ENCODE measurements at places on chromosomes 5 and 9. TPM values are rescaled to one million over a fixed set of nuclear protein-coding genes. Genes with fewer than 3 reads are reported as not detected.

SLC27A6 gene
- 3.6 TPM for total RNA-seq

DNA sequence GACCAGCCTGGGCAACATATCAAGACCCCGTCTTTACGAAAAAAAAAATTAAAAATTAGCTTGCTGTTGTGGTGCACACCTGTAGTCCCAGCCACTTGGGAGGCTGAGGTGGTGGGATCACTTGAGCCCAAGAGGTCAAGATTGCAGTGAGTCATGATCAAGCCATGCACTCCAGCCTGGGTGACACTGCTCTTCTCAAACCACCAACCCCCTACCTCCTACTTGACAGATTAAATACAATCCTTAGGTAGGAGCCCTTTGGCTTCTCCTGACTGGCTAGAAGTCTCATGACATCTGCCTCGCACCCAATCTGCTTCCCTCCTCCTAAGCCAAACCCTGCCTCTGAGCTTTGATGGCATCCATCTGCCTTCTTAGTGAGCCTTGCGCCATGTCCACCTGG lies 11.6 kb upstream of the FBP1 start:
- no peak overlapping the region for H3K4me3 ChIP-seq
- no peak for DNase-seq
- peaks cover 5% of the 10 kb centered on the region for H3K4me1 ChIP-seq
- no peak overlapping the region for H3K27ac ChIP-seq

- no peak overlapping the region for H3K27ac ChIP-seq
- H3K4me1 ChIP-seq: peaks cover 3% of the 10 kb centered on the region
- H3K36me3 ChIP-seq: no peaks in the 10 kb centered on the region
- no peak overlapping the region for H3K4me3 ChIP-seq
- no peaks in the 10 kb centered on the region for H3K27me3 ChIP-seq
These were observed 40.2 kb downstream of the RXRA start for GRCh38 chr9:134366223-134367031.

DNA sequence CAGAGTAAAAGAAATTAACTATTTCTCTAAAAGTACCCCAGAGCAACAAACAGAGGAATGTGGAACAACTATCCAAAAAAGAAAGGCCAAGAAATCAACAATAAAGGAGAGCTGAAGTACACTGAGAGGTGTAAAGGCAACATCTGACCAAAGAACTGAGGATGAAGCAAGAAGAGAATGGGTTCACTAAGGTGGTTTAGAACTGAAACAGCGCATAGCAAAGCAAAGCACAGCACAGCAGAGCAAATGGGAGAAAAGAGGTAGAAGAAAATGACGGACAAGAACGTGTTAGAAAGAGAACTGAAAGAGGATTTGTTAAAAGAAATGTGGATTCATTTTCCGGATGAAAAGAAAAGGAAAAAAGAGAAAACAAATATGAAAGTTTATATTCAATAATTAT lies 25.8 kb downstream of the RFX3 start:
- no peaks in the 10 kb centered on the region for H3K27me3 ChIP-seq
- H3K36me3 ChIP-seq: no peaks in the 10 kb centered on the region
- peaks cover 16% of the 10 kb centered on the region for H3K4me1 ChIP-seq
- peak overlapping the region; percentile 75 for H3K27ac ChIP-seq
- no peak overlapping the region for H3K4me3 ChIP-seq

GRCh38 chr9:15140051-15140450 lies 167.0 kb downstream of the TTC39B start:
- H3K27me3 ChIP-seq: no peaks in the 10 kb centered on the region
- DNase-seq: no peak
- peaks cover 68% of the 10 kb centered on the region for H3K4me1 ChIP-seq
- peaks cover 7% of the 10 kb centered on the region for H3K36me3 ChIP-seq
- 0 out of 2 replicates have a peak overlapping the region, but pooled peaks have one; percentile 41 for H3K27ac ChIP-seq

LCN15 gene
- total RNA-seq: 0.52 TPM

DNA sequence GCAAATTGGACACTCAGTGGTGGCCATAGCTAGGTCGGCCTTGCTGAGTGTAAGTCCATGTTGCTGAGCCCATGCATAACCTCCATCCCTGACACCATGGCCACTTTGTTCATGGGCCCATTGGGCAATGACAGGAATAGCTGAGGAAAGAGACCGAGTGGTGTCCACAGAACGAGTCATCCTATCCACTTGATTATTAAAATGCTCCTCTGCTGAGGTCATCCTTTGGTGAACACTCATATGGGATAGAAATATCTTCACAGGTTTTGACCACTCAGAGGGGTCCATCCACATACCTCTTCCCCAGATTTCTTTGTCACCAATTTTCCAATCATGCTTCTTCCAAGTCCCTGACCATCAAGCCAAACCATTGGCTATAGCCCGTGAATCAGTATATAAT lies 63.6 kb downstream of the PPIC start:
- no peaks in the 10 kb centered on the region for H3K36me3 ChIP-seq
- no peaks in the 10 kb centered on the region for H3K27me3 ChIP-seq
- no peak overlapping the region for H3K27ac ChIP-seq
- DNase-seq: no peak
- no peaks in the 10 kb centered on the region for H3K4me1 ChIP-seq

CCL21 gene
- total RNA-seq: not detected

- H3K36me3 ChIP-seq: no peaks in the 10 kb centered on the region
- H3K27me3 ChIP-seq: no peaks in the 10 kb centered on the region
- peak overlapping the region; percentile 49 for H3K27ac ChIP-seq
- peaks cover 33% of the 10 kb centered on the region for H3K4me1 ChIP-seq
- no peak for DNase-seq
- H3K4me3 ChIP-seq: no peak overlapping the region
These were observed 112.0 kb downstream of the VAV2 start for GRCh38 chr9:133880136-133880535.
